ENCODE measurements at places on chromosomes 3 and 15.

DNA sequence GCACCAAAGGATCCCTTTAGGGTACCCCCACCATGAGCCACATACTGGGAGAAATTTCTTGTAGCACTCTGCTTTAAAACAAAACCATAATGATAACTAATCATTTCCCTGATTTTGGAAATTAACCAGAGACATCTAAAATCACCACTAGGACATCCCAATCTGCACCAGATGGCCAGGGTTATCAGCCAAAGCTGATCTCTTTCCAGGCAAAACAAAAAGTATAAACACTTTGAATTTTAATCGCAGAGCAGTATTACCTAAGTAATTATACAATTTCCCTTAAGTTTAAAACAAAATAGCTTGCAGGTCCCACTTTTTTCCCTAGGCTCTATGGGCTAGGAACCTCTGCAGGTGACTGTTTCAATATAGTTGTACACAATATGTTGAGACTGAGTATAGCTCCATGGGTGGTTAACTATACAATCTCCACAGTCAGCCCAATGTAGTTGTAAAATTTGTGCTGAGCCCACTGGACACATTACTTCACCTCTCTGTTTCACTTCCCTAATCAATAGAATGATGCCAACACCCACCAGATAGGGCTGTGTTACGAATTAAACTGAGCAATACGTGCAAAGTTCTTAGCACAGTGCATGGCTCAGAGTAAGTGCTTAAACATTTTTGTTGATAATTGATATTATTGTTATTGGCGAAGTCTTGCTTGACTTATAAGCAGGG, 629 bp upstream of the NOX5 start:
- H3K4me3 ChIP-seq, result no peak overlapping the region
- DNase-seq, result no peak
- H3K4me1 ChIP-seq, result peaks cover 5% of the 10 kb centered on the region
- H3K36me3 ChIP-seq, result no peaks in the 10 kb centered on the region
- H3K27ac ChIP-seq, result no peak overlapping the region

DNA sequence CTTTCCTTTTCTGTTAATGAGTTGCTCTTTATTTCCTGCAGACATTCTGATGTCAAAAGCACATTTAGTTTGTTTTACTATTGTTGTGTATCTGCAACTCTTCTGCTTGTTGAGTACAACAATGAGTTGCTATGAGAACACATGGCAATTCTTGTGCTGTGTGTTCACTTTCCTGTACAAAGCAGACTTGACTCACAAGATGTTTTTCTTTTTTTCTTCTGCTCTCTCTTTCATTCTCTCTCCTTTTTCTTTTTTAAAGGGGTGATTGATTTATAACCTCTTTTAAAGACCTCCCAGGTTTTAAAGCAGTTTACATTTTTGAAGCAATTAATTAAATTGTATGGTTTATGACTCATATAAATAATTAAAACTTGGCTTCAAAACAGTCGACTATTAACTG, 31.6 kb upstream of the ABHD10 start:
- H3K27ac ChIP-seq, result no peak overlapping the region
- peaks cover 9% of the 10 kb centered on the region for H3K36me3 ChIP-seq
- no peak overlapping the region for H3K4me3 ChIP-seq
- DNase-seq, result no peak
- H3K27me3 ChIP-seq, result no peaks in the 10 kb centered on the region
- peaks cover 3% of the 10 kb centered on the region for H3K4me1 ChIP-seq

DNA sequence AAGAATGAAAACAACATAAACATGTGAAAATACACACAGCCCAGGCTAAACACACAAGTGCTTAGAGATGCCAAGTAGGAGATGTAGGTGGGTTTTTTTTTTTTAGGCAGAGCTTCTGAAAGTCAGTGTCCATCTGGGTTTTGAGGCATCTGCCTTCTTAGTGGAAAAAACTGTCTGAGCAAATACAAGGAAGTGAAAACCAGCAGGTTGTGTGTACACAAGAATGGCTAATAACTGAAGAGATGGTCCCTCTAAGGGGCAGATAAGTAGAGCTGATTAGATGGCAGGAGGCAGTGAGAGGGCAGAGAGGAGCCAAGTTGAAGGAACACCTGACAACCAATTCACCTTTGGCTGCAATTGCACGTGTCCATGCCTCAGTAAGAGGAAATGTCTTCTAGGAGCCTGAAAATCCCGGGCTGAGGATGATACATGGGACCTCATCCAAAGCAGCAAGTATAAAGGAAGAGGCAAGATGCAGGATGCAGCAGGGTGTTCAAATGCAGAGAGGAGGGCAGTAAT, 34.9 kb downstream of the CYP19A1 start:
- H3K27me3 ChIP-seq, result peaks cover 18% of the 10 kb centered on the region
- no peak overlapping the region for H3K27ac ChIP-seq
- H3K4me3 ChIP-seq, result no peak overlapping the region
- no peak for DNase-seq
- peaks cover 5% of the 10 kb centered on the region for H3K4me1 ChIP-seq

DNA sequence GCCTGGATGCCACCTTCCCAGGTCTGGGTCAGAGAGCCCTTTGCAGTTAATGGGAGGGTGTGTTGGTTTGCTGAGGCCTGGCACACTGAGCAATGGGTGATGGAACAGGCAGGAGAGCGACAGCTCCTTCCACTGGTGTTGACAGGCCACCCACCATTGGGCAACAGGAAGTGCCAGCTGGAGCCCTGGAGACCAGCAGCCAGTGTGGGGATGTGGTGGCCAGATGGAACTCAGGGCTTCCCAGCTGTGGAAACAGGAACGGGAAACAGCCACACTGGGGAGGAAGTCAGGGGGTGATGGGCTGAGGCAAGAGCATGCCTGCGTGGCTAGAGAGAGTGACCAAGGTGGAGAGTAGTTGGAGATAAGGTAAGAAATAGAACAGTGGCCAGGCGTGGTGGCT, 9.3 kb downstream of the PSTPIP1 start:
- H3K36me3 ChIP-seq, result no peaks in the 10 kb centered on the region
- H3K4me1 ChIP-seq, result no peaks in the 10 kb centered on the region
- no peak for DNase-seq

GRCh38 chr3:101848326-101848725, 988 bp upstream of the NFKBIZ start:
- H3K4me3 ChIP-seq, result peak overlapping the region; percentile 75
- H3K36me3 ChIP-seq, result peaks cover 17% of the 10 kb centered on the region
- no peaks in the 10 kb centered on the region for H3K27me3 ChIP-seq
- peaks cover 34% of the 10 kb centered on the region for H3K4me1 ChIP-seq

- no peak overlapping the region for H3K4me3 ChIP-seq
- no peak for DNase-seq
- peaks cover 19% of the 10 kb centered on the region for H3K27me3 ChIP-seq
- H3K36me3 ChIP-seq, result no peaks in the 10 kb centered on the region
Observed at GRCh38 chr3:13007251-13007941, 65.8 kb downstream of the IQSEC1 start.

DNA sequence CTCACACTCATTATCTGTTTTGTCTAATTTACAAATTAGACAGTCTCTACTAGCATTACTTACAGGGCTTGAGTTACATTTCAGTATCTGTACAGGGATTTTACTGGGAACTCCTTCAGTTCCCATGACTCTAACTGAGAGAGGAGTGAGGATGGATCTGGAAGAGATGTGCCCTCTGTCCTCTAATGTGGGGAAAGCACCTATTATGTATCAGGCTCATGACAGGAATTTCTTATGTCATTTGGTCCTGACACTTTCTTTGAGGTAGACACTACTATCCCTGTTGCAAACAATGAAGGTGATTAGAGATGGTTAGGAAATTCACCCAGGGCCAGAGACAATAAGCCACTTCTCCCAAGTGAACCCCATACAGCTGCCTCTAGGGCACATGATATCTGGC, 10.9 kb upstream of the NCKIPSD start:
- peaks cover 26% of the 10 kb centered on the region for H3K36me3 ChIP-seq
- H3K4me3 ChIP-seq, result no peak overlapping the region
- H3K27me3 ChIP-seq, result no peaks in the 10 kb centered on the region

DNA sequence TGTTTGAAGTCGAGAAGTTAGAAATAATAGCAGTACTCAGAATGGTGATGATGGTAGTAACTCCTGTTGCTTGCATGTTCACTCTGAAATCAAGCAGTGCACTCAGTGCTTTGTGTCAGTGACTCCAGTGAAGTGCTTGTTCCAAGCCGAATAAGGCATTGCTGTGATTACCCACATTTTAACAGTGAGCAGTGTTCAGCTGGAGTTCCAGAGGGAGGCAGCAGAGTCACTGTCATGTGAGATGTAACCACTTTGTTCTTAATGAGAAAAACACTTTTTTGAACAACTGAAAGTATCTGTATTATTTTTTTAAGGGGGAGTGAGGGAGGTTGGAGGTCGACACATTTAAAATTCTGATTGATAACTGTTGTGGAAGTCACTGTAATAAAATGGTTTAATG, 3.7 kb downstream of the MDFIC2 start:
- H3K4me3 ChIP-seq, result no peak overlapping the region
- no peak overlapping the region for H3K27ac ChIP-seq
- no peaks in the 10 kb centered on the region for H3K27me3 ChIP-seq
- H3K4me1 ChIP-seq, result no peaks in the 10 kb centered on the region
- DNase-seq, result no peak
- H3K36me3 ChIP-seq, result no peaks in the 10 kb centered on the region

GRCh38 chr3:121096953-121097352, 188.9 kb downstream of the STXBP5L start:
- no peak overlapping the region for H3K4me3 ChIP-seq
- peak overlapping the region; percentile 62 for H3K27ac ChIP-seq
- H3K4me1 ChIP-seq, result peaks cover 2% of the 10 kb centered on the region
- H3K27me3 ChIP-seq, result no peaks in the 10 kb centered on the region

DNA sequence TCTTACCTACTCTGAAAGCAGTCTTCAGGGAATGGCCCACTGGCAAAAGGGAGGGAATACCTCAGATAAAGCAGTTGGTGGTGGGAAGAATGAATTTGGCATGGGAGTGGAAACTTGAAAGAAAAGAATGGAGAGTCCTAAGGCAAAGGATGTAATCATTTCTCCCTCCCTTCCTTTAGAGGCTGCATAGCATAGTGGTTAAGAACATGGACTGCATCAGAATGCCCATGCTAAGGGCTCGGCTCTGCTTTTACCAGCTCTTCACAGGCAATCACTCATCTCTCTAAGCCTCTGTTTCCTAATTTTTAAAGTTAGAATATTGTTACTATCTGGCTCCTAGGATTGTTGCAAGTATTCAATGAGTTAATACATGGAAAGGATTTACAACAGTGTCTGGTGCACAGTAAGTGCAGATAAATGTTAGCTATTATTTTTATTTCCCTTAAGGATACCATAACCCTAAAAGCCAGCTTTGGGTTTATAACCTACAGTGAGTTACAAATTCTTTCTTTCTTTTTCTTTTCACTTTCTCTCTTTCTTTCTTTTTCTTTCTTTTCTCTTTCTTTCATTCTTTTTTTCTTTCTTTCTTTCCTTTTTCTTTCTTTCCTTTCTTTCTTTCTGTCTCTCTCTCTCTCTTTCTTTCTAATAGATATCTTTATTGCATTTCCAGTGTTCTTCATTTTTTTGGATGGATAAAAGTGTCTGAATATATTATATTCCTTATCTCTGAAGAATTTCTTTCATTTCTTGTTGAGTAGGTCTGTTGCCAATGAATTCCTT, 23.6 kb downstream of the VEPH1 start:
- DNase-seq, result no peak
- no peak overlapping the region for H3K4me3 ChIP-seq
- H3K27ac ChIP-seq, result no peak overlapping the region
- peaks cover 2% of the 10 kb centered on the region for H3K4me1 ChIP-seq
- no peaks in the 10 kb centered on the region for H3K27me3 ChIP-seq

GRCh38 chr15:94791510-94791909, 560.1 kb downstream of the MCTP2 start:
- DNase-seq, result no peak
- H3K36me3 ChIP-seq, result no peaks in the 10 kb centered on the region
- no peak overlapping the region for H3K27ac ChIP-seq
- H3K27me3 ChIP-seq, result peaks cover 8% of the 10 kb centered on the region
- no peak overlapping the region for H3K4me3 ChIP-seq
- H3K4me1 ChIP-seq, result peaks cover 9% of the 10 kb centered on the region

DNA sequence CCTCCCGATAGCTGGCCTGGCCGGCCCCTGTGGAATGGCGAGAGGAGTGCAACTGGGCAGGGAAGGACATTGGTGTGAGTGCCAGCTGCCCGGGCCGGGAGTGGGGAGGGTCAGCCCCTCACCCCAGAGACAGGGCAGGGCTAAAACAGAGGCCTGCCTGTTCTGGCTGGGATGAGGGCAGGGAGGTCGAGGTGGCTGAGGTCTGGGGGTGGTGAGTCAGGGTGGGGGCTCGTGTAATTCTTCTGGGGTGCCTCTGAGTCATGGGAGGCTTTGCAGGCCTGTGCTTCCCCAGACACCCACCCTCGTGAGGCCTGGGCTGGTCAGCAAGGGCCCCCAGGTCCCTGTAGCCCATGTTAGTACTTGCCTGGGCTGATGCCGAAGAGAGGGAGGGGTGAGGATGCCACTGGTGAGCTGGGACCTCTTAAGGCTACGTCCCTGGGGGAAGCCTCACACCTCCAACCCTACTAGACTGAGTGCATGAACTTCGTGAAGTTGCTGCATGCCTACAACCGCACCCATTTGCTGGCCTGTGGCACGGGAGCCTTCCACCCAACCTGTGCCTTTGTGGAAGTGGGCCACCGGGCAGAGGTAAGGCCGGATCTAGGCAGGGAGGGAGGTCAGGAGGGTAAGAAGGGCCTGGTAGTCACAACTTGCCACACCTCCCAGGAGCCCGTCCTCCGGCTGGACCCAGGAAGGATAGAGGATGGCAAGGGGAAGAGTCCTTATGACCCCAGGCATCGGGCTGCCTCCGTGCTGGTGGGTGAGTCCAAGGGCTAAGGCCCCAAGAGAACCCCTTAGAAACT, 1.7 kb downstream of the SEMA3B start:
- no peak for DNase-seq
- H3K36me3 ChIP-seq, result peaks cover 5% of the 10 kb centered on the region
- H3K4me1 ChIP-seq, result peaks cover 34% of the 10 kb centered on the region
- peaks cover 27% of the 10 kb centered on the region for H3K27me3 ChIP-seq
- H3K27ac ChIP-seq, result no peak overlapping the region

DNA sequence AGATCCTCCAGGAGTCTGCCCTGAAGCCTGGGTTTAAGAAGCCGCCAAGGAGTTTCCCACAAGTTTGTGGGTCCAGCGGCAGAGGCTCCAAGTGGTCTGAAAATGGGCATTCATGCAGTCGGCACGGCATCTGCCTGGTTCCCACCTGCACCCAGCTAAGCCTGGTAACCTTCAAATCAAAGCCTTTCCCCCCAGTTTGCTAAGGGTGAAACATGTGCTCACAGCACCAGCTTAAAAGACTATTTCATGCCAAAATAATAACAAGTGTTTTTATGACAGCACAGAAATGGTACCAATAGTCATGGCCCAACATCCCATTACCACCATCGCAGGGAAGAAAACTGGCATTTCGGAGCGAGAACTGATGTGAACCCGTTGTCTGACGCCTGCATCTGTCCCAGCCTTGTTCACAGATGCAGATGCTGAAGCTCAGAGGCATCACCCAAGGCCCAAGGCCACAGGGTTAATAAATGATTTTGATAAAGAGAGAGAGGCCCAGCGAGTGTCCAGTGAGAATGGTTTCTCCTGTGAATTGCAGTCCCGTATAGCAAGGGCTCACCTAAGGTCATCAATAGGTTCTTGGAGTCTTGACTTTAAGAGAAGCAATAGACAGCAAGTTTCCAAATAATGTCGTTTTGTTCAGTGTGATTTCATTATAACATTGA, 188.0 kb upstream of the TPM1 start:
- H3K4me3 ChIP-seq, result no peak overlapping the region
- peaks cover 7% of the 10 kb centered on the region for H3K4me1 ChIP-seq
- DNase-seq, result no peak
- no peaks in the 10 kb centered on the region for H3K36me3 ChIP-seq
- no peak overlapping the region for H3K27ac ChIP-seq

Data from progenitor cell of endocrine pancreas (in vitro differentiated cells).